Tibial nerve (tissue), 4 donors: ENCODE measurements at places on chromosomes 6 and 20. TPM values are rescaled to one million over a fixed set of nuclear protein-coding genes. Genes with fewer than 3 reads are reported as not detected.

DNA sequence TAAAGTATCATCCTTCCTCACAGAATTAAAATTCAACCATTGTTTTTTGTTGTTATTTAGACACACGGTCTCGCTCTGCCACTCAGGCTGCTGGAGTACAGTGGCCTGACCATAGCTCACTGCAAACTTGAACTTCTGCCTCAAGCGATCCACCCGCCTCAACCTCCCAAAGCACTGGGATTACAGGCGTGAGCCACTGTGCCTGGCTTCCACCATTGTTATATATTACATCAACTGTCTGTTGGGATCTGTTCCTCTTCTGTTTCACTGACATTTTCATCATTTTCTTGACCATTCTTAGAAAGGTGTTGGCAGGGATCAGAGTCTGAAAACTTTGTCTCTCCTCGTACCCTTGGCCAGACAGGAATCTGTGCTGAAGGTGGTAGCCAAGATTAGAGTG, 21.3 kb upstream of the TULP1 start:
- DNase-seq: no peak

- DNase-seq: no peak
These were observed 1.7 kb upstream of the SCAF8 start for GRCh38 chr6:154731296-154732218.

DNA sequence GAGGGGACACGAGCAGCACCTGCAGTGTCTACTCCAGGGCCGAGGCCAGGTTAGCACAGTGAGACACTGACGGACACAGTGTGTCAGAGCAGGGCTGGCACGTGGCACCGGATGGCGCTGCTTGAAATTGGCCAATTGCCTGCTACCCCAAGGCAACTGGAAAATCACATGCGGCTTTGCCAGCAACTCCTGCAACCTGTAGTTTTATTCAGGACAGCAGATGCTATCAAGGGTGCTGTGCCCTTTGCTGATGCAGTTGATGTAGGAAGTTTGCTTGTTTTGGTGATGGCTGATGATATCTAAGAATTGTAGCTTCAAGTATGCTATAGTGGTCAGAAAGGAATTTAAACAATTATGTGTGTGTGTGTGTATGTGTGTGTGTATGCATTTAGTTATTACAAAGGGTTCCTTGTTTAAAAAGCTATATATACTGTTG, 25.9 kb downstream of the RIN2 start:
- no peak for DNase-seq

DNA sequence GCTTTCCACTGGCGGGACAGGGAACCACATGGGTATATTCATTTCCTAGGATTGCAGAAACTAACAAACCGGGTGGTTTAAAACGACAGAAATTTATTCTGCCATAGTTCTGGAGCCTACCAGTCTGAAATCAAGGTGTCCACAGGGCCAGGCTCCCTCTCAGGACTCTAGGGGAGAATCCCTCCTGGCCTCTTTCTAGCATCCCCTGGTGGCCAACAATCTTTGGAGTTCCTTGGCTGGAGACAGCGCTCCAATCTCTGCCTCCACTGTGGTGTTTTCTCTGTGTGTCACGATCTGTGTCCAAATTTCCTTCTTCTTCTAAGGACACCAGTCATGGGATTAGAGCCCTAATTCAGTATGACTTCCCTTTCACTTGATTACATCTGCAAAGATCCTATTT, 95.0 kb downstream of the SCML4 start:
- no peak for DNase-seq

GRCh38 chr20:44254073-44254472, 7.0 kb downstream of the GDAP1L1 start:
- DNase-seq: no peak

RSPH9 gene
- total RNA-seq: not detected

- no peak for DNase-seq
These were observed 5.0 kb downstream of the PYGB start for GRCh38 chr20:25252686-25253421.

- no peak for DNase-seq
These were observed 59.9 kb upstream of the MAP7 start for GRCh38 chr6:136609873-136610706.

GRCh38 chr6:121826156-121826810, 390.8 kb downstream of the GJA1 start:
- DNase-seq: no peak

SCRT2 gene
- not detected for total RNA-seq

EPPIN gene
- total RNA-seq: not detected

DUSP15 gene
- total RNA-seq: 61.3 TPM

DNA sequence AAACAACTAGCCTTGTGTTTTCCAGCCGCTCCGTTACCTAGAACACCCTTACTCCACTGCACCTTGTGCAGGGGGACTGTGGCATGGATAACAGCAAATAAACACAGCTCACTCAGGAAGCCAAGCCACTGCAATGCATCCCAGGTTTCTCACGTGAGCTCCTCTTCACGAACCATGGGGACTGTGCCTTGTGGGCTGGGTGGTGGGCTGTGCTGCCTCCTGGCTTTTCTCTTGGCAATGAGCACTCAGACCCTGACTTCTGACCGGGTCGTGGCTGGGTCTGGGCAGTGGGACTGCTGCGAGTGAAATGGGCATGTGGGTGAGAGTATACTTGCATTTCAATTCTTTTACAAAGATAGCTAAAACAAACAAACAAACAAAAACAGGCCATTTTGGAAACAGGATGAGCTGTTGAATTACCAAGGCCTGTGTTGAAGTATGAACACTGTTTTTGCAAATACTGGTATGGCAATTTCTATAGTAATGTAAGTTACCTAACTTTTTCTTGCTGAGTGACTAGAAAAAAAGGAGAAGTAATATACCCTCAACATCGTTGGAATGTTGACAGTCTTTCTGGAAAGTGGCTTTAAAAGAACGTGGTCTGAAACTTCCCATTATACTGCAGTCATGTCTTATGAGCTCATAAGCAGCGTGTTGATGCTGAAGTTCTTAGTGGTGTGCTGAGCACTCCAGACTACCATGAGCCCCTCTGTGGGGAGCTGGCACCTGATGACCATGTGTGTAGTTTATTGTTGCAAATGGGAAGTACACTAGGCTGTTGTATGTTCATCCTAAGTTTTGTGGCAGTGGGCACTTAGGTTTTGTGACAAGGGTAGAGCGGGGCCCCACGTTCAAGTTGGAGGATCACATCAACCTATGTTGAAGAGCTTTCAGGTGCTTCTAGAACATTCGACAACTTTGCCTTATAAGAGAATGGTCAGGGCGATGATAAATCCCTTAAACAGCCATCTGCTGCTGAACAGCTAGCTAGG, 120.4 kb downstream of the ARMC2 start:
- DNase-seq: no peak
